ENCODE measurements at places on chromosomes 2 and 18.

DNA sequence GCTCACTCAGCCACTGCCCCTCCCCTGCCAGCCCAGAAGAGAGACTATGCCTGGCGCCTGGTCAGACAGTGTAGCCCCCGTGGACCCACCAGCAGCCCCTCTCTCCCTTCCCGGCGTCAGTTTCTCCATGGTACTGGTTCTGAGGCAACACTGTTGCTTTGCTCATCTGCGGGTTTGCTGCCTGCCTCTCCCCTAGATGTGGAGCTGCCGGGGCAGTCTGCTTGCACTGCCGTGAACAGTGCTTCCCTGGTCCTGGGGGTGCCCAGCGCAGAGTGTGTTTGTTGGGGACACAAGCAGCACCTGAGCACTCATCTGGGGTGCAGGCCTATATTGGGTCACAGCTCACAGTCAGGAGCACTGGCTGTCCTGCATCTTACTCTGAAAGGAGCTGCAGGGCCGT, 309.9 kb downstream of the NDUFA10 start:
- no peak for DNase-seq

GRCh38 chr2:76851000-76851399, 671.2 kb downstream of the LRRTM4 start:
- no peak for DNase-seq

DNA sequence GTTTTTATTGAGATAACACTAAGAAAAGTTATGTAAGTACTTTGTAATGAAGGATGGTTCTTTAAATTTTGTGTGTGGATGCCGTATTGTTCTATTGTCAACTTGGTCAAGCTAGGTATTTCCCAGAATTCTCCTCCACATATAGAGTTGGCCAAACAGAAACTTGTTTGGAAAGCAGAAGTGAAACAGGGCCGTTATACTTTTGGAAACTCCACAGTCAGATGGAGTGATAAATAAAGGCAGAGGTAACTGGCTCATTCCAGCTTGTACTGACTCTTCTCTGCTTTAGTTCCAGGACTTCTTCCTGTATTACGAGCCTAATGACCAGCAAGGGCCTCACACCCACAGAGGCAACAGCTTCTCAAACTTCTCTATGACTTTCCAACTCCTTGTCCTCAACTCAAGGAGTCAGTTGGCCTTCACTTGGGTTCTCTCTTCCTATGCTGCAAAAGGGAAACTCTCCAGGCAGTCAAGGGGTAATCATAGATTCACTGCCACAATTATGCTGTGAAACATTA, 16.4 kb upstream of the STARD7 start:
- no peak for DNase-seq

DNA sequence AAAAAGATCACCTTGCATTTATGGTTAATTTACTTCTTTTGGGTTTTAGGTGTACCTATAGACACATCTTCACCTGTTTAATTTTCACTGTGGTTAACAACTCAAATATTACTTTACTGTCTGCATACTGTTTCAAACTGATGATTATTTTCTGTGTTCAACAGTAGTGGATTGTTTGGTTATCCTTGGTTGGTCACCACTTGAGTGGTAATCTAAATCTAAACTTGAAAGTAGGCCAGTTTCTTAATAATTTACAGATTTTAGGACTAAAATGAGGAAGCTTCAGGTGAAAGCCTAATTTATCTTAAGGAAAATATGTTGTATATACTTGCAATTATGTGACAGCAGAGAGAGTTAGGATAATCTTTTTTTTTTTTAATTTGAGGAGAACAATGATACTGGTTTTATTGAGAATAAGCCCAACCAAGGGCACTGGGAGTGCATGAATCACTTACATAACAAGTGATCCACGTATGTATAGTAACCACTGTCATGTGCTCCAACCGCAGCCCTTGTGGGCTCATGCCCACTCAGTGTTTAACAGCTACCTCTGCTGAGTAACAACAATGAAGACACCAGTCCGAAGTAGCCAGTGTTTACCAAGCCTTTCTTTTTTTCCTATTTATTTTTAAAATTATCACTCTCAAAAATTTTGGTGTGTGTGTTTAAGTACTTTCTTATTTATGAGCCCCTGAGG, 31.0 kb upstream of the WDSUB1 start:
- no peak for DNase-seq

DNA sequence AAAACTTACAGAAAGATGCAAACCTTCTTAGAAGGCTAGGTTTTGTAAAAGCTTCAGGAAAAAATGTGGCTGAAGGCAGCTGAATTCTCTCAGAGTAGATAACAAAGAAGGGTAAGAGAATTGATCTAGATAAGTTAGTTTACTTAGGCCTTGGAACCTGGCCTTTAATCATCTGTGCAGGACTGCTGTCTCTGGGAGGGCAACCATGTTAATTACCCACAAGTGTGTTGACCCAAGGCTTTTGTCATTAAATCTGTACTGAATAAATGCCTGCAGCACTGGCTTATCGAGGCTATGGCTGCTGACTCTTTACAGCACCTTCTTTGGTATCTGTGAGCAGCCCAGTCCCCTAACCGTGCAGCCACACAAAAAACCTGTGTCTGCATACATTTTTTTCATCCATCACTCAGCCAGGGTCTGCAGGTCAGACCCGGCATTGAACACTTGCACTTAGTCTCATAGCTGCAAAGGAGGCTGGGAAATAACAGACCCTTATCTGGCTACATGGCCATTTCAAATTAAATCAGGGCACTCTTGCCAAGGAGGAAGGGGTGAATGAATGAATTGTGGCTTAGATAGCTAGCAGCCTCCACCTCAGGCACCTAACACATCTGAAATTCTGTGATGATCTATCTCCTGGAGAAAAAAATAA, 120.2 kb upstream of the MSH2 start:
- no peak for DNase-seq

- no peak for DNase-seq
These were observed 25.1 kb downstream of the NEDD4L start for GRCh38 chr18:58069099-58069498.
